ENCODE measurements at places on chromosomes 11 and 22.

GRCh38 chr22:22750335-22751042 lies 106.1 kb downstream of the GGTLC2 start:
- no peak for DNase-seq

DNA sequence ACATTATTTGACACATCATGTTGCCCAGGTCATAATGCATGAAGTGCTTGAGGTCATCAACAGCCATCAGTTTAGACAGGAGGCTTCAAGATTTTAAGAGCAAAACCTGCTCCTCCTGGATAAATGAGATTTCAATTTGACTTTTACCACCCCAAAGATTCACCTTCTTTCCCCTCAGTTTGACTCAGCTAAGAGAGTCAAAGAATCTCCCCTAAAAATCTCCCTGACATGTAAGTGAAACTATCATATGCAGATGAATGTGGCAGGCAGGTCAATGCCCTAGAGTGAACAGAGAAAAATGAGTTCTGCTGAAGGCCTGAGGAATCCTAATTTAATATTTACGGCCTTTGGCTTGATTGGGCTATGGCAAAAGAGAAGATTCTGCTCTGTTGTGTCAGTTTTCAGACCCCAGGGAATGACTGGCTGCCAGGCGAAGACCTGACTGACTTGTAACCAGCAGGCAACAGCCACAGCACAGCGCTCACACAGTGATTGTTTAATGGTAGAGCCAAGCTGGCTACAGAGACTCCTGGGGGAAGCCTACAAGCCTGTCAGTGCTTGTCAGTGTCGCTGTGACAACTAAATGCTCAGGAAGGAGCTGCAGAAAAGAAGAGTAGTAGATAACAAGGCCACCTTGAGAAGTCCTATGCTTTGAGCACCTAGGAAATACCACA lies 491.2 kb upstream of the LRRC4C start:
- no peak for DNase-seq

GRCh38 chr11:36689442-36689841 lies 91.4 kb upstream of the RAG2 start:
- DNase-seq = no peak

- DNase-seq = no peak
Measured at GRCh38 chr22:27613099-27614005, 188.2 kb downstream of the MN1 start.

DNA sequence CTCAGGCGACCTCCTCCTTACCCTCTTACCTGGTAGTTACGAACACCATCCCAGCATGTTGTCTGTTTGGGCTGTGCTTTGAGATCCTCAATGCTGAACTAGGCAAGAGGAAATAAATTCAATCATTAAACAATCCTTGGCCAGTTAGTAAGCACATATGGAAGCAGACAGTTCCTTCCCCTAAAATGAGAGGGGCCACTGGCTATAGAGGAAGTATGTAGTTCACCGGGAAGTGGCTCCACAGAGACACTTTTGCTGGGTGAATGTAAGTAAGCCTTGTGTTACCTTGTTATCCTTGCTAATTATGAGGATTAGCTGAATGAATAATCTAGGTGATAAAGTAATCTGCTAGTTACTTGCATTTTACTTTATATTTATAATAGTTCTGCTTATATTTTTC lies 2.9 kb downstream of the THYN1 start:
- DNase-seq = no peak

DNA sequence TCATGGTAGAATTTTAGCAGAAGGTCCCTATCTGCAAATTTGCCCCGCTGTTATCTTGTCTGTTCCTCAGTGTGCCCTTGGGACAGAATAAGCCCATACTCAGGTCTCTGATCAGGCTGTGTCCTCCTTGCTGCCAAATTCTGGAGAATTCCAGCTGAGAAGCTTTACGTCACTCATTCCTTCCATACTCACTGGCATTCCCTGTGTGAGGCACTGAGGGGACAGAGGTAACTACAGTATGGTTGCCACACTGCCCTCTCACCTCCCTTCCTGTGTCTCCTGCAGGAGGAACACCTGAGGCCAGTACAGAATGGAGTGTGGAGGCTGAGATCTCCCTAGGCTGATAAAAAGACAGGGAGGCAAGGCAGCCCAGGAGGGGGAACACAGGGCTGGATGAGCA lies 31.5 kb downstream of the SHISA8 start:
- DNase-seq = no peak

DNA sequence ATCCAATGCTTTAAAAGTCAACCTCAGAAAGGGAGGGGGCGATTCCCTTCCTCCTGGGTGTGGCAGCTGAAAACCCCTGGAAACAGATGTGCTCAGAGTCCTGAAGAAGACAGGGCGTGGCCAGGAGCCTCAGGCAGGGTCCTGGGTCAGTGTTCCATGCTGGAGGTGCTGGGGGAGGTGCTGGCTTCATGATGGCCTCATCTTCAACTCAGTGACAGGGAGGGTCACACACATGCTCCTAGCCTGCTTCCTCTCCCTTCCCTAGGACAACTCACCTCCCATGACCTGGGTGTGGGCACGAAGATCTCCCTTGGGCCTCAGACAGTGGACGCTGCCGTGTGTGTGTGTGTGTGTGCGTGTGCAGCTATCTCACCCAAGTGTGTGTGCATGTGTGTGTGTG lies 245.6 kb upstream of the B3GAT1 start:
- DNase-seq = no peak

DNA sequence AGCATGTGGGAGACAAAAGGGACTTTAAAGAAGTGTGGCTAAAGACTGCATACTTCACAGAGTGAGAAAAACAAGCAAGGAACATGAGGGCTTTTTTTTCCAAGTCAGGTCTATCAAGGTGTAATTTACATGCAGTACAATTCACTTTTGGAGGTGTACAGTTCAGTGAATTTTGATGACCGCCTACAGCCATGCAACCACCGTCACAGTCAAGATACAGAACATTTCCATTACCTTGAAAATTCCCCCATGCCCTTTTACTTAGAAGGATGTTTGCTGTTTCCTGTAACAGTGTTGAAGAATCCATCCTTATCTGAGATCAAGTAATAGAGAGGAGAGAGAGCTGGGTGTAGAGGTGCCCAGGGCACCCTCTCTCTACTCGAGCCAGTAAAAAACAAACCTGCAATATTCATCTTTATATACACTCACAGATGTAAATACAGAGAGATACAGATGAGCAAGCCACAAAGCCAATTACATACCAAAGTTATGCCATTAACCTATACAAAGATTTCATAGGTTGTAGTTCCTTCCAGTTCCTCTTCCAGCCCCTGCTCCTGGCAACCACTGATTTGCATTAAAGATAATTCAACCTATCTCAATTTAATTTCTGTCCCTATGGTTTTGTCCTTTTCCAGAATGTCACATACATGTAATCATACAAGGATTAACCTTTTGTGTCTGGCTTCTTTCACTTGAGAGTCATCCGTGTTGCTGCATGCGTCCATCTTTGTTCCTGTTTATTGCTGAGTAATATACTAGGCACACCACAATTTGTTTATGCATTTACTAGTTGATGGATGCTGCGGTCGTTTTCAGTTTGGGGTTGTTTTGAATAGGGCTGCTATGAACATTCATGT lies 35.0 kb upstream of the RASD2 start:
- DNase-seq = no peak

- no peak for DNase-seq
Measured at GRCh38 chr22:33891992-33892391, 28.3 kb downstream of the LARGE1 start.

- no peak for DNase-seq
Measured at GRCh38 chr11:86210898-86211297, 33.7 kb upstream of the EED start.

DNA sequence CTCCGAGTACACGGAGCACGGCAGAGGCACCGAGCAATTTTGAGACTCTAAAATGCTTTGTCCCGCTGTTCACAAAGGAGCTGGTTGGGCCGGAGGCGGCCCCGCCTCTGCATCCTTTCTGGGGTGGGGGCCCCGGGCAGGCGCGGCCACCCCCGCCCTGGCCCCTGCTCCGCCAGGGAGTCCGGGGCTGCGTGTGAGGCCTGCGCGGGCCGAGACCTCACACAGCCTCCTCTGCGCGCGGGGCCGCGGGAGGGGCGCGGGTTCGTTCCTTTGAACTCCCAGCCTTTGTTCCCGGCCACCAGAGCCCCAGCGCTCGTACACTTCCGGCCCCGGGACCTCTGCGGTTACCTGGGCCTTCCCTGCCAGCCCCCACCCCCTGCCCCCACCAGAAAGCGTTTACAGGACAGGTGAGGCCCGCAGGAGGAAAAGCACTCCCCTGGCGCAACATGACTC lies 1.6 kb downstream of the FGF19 start:
- DNase-seq = no peak

Measured in NK-92 treated with Interleukin-12 subunit alpha and Interleukin-12 subunit beta, amount 100 ng/mL, for 24 hours (cell line).